Right renal pelvis (tissue), 4 donors: ENCODE measurements at places on chromosomes 7 and 10. TPM values are rescaled to one million over a fixed set of nuclear protein-coding genes. Genes with fewer than 3 reads are reported as not detected.

The AGMO gene
- 1.0 TPM for polyA plus RNA-seq

DNA sequence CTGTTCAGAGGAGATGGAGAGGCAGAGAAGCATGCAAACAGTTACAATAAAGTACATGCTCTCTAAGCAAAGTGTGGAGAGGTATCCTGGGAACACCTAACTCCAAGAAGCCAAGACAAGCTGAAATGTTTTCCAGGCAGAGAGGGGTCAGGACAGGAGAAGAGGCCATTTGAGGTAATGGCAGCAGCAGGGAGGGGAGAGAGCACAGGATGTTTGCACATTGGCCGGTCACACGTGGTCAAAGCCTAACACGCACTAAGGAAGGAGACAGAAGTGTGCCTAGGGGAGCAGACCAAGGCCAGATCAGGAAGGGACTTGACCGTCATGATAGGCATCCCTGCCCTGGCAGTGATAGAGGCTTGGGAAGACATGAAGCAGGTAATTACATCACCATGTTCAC, 101.5 kb downstream of the CTTNBP2 start:
- no peak for DNase-seq

The OR6B1 gene
- polyA plus RNA-seq: not detected

The RAMP3 gene
- polyA plus RNA-seq: 16.4 TPM

DNA sequence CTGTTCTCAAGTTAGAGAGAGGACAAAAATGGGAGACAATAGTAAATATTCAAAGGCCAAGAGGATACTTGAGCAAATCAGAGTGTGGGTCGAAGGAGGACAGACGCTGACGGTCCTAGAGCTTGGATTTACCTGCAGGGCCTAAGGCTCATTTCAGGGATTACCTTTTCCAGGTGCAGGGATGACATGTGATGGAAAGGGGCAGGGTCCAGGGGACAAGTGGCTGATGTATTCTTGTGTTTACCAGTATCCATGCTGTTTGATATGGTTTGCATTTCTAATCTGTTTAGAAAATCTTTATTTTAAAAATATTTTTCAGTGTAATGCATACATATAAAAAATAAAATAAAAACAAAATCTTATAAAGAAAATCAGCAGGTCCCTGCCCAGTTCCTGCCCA, 5.3 kb downstream of the GALNTL5 start:
- DNase-seq: no peak

- no peak for DNase-seq
Observed at GRCh38 chr10:110504111-110504735, 6.5 kb downstream of the DUSP5 start.

The PTPN12 gene
- polyA plus RNA-seq: 96.1 TPM

DNA sequence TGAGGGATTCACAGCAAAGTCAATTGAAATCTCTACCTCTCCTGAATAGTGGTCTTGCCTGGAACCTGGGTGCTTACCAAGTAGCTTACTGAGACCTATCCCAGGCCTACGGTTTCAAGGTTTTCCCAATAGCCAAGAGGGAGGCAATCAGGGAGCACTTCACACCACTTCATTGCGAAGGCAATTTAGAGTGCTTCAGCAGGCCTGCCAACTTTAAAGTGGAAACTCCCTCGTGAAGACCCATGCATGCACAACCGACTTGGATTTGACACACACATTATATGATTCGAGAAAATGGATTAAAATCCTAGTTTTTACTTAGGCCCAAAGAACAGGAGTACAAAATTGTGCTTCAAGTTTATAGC, 51.5 kb upstream of the NOBOX start:
- no peak for DNase-seq

The CTNNA3 gene
- 4.4 TPM for polyA plus RNA-seq

- no peak for DNase-seq
Observed at GRCh38 chr10:101771380-101771779, 4.5 kb downstream of the FGF8 start.

- no peak for DNase-seq
Observed at GRCh38 chr10:119784340-119785067, 58.7 kb downstream of the INPP5F start.

DNA sequence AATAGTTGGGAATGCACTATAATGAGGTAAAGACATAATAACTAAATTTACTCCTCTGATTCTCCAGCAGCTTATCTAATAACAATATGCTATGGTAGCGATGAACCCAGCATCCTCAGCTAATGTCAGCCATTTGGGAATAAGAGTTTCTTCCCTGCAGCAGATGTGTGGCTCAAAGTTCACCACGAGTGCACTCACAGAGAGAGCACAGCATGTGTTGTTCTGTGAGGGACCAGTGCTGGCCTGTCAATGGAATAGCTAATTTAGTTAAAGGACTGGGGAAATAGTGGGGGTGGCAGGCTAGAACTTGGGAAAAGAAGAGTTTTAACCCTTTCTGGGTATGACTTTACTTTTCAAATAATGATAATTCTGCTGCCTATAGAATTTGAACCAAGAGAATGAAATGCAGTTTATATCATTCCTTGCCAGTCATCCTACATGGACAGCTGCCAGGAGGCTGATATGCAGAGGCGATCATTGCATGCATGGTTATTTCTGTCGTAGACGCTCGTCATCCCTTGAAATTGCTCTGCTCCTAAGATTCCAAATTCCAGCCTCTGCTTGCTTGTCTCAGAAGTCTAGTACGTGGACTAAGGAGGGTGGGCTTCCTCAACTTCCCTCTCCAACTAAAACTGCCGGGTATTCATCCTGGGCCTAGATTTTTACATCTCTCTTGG, 355.6 kb downstream of the RNLS start:
- DNase-seq: no peak

The KNDC1 gene
- polyA plus RNA-seq: 9.9 TPM

GRCh38 chr10:116240157-116240950, 32.7 kb downstream of the GFRA1 start:
- no peak for DNase-seq

The TNKS2 gene
- 67.0 TPM for polyA plus RNA-seq

The HABP2 gene
- polyA plus RNA-seq: 0.89 TPM

GRCh38 chr7:117552660-117553059, 72.8 kb downstream of the CFTR start:
- DNase-seq: no peak

DNA sequence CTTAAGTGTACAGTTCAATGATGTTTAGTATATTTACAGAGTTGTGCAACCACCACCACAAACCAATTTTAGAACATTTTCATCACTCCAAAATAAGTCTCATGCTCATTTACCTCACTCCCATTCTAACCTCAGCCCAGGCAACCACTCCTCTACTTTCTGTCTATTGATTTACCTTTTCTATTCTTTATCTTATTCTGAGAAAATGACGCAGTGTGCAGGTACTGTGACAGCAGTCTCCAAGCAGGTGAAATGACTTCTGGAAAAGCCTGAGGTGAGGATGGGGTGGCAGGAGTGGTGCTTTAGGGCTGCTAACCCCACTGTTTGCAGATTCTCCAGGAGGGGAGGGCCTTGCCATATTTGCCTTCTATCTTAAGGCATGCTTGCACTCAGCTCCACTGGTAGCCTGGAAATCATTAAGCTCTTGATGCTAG, 39.5 kb downstream of the GARS1 start:
- DNase-seq: no peak

DNA sequence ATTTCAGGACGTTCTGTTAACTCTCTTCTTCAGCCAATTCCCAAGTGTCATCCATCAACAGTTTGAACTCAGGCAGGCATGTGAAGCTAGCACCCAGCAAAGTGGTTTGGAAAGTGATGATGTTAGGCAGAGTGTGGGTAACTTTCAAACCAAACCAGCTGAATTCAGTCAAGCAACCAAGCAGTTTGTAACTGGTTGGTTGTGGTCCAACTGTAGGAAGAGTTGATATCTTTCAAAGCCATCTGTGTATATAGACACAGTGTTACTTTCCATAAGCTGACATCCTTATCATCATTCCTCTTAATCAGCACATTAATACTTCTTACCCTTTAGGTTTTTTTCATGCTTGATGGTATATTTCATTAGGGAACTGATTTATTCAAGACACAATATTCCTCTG, 72.2 kb upstream of the NUPR2 start:
- DNase-seq: no peak

The IL6 gene
- not detected for polyA plus RNA-seq

The PNLIPRP3 gene
- polyA plus RNA-seq: not detected

DNA sequence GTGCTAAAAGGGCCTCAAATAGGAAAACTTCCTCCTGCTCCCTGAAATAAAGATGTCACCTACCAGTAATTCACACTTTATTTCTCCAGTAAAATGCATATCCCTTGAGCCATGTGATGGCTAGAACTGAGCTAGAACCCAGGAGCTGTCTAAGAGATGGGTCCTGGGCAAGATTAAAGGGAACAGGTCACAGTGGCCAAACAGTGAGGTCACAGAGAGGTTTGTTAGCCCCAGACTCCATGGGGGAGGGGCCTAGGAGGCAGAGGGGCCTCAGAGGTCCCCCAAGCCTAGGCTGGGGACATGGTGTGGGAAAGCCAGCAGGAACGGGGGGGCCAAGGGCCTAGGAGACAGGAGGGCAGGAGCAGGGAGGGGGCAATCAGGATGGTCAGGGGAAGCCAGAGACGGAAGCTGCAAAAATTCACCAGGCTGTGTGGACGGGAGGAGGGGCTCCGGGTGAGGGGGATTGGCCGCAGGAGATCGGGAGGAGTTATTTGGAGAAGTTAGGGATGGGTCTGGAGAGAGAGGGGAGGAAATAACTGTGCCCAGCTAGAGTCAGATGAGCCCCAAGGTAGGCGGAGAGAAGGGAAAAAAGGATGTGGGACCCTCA, 3.3 kb downstream of the FBXO24 start:
- no peak for DNase-seq

The NKX1-2 gene
- polyA plus RNA-seq: 0.01 TPM

The ITPRID1 gene
- 0.01 TPM for polyA plus RNA-seq

The TMEM209 gene
- polyA plus RNA-seq: 28.3 TPM

DNA sequence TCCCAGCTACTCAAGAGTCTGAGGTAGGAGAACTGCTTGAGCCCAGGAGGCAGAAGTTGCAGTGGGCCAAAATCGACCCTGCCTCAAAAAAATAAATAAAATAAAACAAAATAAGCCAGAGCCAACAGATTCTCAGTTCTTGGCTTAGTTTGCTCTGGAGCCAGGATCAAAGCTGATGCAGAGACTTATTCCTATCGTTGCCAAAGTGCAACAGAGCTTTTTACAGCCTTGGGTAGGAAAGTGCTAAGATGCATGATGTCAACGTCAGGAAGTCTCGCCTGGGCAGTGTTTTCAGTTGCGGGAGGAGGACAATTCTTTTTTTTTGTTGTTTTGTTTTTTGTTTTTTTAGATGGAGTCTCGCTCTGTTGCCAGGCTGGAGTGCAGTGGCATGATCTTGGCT, 43.8 kb upstream of the CYTH3 start:
- no peak for DNase-seq

DNA sequence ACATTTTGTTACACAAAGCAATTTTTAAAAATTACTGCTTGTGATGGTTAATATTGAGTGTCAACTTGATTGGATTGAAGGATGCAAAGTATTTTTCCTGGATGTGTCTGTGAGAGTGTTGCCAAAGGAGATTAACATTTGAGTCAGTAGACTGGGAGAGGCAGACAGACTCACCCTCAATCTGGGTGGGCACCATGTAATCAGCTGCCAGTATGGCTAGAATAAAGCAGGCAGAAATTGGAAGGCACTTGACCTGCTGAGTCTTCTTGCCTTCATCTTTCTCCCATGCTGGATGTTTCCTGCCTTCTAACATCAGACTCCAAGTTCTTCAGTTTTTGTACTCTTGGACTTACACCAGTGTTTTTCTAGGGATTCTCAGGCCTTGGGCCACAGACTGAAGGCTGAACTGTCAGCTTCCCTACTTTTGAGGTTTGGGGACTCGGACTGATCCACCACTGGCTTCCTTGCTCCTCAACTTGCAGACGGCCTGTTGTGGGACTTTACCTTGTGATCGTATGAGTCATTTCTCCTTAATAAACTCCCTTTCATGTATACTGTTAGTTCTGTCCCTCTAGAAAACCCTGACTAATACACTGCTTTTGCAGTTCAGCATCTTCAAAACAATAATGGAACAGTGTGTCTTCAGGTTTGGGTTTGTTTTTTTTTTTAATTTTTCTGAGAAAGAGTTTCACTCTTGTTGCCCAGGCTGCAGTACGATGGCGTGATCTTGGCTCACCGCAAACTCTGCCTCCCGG, 244.1 kb upstream of the SEMA3C start:
- no peak for DNase-seq

DNA sequence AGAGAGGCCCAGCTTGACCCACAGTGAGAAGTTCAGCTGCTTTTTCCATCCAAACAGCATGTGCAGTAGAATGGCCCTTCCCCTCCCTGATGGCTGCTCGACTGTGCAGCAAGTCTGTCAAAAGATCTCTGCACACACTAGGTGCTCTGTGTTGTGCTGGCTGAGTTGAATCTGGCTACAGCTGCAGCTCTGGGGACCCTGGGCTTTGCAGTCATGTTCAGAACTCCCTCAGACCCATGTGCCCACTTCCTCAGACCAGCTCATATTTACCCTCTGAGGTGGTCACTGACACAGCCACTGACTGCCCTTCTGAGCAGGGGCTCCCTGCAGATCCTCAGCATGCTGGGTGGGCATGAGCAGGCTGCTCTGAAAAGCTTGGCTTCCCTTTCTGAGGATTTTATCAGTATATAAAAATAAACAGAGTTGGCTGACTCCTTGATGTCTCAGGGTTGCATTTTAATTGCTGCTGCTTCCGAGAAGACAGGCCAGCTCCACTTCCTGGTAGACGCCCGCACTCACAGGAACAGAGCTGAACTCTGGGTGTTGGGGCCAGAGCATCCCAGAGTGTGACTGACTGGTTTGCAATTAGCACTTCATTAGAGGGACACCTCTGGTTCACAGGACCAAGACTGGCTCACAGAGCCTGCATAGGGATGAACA, 507.9 kb downstream of the RPS24 start:
- no peak for DNase-seq

The LRRD1 gene
- polyA plus RNA-seq: 0.60 TPM

DNA sequence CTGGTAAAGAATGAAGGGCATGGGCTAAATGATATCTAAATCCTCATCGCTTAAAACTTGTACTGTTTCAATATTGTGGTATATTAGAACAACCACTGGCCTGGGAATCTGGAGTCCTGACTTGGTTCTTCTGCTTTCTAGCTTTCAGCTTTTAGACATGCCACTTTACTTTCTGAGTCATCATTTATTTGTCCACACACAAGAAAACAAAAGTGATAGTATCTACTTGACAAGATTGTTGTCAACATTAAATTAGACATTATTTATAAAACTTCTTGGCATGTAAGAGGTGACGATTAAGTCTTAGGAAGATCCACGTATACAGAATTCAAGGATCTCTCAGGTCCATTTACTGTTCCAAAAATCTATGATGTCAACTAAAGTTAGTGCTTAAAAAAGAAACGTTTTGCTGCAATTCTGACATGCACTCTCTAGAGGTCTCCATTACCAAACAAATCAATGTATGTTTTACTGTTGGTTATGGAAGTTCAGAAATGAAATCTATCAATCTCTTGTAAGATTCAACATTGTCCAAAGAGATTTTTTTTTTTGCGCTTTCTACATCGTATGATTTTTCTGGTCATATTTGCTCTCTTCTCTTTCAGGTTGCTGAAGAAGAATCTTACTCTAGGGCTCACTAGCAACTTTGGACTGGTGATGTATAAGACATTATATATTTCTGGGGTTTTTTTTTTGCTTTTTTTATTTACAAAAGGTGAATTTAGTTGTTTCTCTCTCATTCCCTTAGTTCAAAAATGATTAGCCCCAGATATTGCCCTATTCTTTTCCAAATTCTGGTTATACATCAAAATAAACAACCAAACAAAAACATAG, 53.6 kb upstream of the DYNC1I1 start:
- DNase-seq: no peak

GRCh38 chr10:124005991-124006392, 87.4 kb downstream of the CHST15 start:
- no peak for DNase-seq
